ENCODE measurements at places on chromosomes 11 and 22.
A peak's percentile ranks its signal among the peaks of the same experiment; 100 is the strongest.

DNA sequence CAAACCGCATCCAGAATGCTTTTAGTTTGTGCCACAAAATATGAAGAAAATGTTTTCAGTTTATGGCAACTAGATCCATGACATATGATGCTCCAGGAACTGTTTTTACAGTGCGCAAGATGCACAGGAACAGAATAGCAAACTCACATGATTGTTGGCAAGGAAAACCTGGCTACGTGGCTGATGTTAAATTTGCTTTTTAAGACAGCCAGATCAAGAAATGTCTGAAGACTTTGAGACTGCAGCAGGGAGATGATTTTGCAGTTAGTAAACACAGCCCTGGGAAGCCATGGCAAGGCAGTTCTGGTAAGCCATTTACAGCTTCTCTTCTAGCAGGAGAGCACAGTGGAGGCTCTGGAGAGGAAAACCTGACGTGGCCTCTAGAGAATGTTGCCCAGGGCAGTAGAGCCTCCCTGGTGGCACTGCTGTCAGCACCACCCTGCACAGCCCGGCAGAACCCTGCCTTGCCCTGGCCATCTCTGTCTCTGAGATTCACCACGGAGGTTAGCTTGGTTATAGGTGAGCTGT lies 69.8 kb upstream of the TNRC6B start:
- peak; percentile 44 for DNase-seq

- no peak for DNase-seq
Observed at GRCh38 chr22:43819421-43819921, 7.4 kb upstream of the EFCAB6 start.

- no peak for DNase-seq
Observed at GRCh38 chr11:112478806-112479205, 218.1 kb upstream of the PLET1 start.

- no peak for DNase-seq
Observed at GRCh38 chr11:117551761-117552343, 224.2 kb downstream of the CEP164 start.

DNA sequence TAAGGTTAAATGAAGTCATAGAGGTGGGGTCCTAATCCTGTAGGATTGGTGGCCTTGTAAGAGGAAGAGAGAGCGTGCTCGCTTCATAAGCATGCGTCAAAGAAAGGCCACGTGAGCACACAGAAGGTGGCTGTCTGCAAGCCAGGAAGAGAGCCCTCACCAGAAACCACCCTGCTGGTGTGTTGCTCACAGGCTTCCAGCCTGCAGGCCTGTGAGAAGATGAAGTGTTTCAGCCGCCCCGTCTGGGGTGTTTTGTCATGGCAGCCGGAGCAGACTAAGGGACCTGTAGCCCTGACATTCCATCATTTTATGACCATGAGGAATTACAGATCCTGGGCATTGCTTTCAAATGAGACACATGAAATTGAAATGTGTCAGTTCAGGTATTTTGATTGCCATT lies 32.4 kb downstream of the AP2A2 start:
- no peak for DNase-seq

- DNase-seq: no peak
Observed at GRCh38 chr11:101482556-101483124, 101.2 kb downstream of the TRPC6 start.

DNA sequence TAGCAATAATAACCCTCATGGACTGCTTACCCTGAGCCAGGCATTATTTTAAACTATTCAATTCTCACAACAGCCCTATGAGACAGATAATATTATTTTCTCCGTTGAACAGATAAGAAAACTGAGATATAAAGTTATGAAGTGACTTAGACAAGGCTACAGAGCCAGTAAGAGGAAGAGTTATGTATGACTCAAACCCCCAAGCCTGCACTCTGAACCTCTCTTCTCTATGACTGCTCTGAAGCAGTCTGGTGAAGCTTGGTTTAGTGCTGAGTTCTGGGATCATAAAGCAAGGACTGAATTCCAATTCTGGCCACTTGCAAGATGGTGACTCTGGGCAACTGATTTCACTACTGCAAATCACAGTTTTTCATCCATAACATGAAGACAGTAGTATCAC lies 34.5 kb downstream of the TNKS1BP1 start:
- no peak for DNase-seq

All from activated CD4-positive, alpha-beta T cell treated with anti-CD3 and anti-CD28 coated beads for 48 hours (primary cell).